ENCODE measurements at places on chromosomes 2 and 18.

DNA sequence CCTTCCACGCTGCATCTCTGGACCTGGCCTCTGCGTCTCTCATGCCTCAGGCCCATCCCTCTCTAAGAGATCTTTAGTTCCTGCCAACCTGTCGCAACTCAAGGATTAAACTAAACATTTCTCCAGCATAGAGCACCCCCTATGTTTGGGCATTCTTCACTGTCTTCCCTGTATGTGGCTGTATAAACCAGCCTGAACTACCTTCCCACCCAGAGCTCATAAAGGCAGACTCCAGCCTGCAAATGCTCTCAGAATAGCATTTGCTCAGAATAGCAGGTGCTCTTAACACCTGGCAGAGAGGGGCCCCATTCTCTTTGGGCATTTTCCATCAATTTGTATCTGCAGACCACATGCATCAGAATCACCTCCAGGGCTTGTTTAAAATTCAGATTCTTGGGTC, 83.4 kb downstream of the EHD3 start:
- no peak for DNase-seq

DNA sequence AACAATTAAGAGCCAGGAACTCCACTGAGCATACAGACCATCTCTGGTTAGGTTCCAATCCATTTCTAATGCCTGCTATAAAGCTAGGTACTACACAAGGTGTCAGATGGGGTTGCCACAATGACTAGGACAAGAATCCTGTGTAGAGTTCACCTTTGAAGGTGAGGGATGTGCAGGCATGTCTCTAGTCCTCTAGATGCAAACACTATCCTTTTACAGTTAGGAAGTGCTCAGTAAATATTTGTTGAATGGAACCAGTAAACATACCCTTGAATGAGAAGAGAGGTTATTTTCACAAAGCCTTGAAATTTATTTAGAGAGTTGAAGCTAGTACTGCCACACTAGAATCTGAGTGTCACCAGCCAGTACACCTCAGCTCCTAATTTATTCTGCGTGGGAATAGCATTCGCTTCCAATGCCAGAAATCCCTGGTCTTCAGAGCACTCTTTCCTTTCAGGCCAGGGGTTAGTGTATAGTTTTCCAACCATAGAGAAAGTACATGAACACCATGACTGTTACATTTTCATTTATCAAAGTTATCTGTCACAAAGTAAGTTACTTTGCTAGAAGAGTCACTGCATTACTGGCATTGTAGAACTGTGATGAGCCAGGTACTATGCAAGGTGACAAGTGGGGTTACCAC, 48.3 kb downstream of the STAT1 start:
- DNase-seq, result no peak

DNA sequence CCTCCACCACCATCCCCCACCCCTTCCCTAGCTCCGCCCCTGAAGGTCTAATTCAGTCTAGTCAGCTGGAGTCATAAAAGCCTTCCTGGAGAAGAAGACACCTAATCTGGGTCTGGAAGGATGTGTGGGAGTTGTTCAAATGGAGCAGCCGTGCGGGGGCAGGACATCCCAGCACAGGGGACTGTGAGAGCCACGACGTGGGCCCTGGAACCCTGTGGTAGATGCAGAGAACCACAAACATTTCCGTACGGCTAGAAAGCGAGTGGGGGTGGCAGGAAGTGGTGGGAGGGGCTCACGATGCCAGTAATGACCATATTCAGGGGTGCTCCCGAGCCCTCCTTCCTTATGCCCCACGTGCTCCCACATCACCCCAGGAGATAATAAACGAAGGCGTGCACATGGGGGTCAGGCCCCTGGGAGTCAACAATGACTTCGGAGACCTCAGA, 20.9 kb upstream of the COL6A3 start:
- no peak for DNase-seq

GRCh38 chr2:100623930-100624329, 61.1 kb downstream of the PDCL3 start:
- DNase-seq, result no peak

Data from bronchial epithelial cell (primary cell).